Activated T-cell treated with anti-CD3 and anti-CD28 coated beads, Interleukin-2, amount 50 U/mL, for 72 hours (primary cell): ENCODE measurements at places on chromosomes 7 and 10. TPM values are rescaled to one million over a fixed set of nuclear protein-coding genes. Genes with fewer than 3 reads are reported as not detected.

Gene FOXI2
- not detected for total RNA-seq

Gene ANLN
- 46.1 TPM for total RNA-seq

Gene MOGAT3
- not detected for total RNA-seq

Gene CABCOCO1
- not detected for total RNA-seq

Gene CPEB3
- 1.7 TPM for total RNA-seq

Gene KCNH2
- total RNA-seq = 0.77 TPM

Gene TDRD1
- 0.07 TPM for total RNA-seq

DNA sequence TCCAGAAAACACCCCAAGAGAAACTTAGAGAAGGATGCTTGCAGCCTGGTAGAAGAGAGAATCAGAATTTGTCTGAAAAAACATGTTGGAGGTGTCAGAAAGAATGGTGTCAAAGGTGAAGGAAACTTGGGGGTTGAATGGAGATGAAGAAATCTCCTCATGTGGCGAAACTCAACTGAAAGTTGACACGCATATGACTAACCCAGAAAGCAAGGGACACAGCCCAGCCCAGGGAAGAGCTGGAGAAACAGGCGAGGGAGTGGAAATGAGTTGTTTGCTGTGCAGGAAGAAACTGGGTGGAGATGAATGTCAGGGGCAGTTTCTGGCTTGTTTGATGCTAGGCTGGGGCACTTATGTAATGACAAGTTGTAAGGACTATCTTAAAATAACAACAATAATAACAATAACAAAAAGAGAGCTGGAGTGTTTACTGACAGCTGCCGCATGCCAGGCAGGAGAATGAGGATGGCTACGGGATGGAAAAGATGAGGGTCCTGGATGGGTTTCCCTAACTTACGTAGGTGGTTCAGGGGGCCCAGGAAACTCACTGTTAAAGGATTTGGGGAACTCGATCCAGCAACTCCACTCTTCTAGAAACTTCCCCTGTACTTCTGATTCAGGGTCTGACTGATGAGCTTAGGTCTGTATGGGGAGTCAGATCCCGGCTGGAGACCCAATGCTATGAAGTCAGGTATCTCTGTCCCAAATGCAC, 57.4 kb downstream of the MAP3K8 start:
- no peak for DNase-seq

DNA sequence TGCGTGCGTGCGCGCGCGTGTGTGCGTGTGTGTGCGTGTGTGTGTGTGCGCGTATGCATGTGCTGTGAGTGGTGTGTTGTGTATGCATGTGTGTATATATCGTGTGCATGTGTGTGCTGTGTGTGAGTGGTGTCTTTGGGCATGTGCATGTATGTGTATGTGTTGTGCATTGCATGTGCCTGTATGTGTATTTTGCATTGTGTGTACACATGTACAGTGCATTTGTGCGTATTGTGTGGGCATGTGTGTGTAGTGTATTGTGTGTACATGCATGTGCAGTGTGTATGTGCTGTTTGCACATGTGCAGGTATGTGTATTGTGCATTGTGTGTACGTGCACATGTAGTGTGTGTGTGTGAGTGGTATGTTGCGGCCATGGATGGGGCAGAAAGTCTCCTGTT, 6.0 kb upstream of the DPYSL4 start:
- DNase-seq = no peak

- no peak for DNase-seq
Measured at GRCh38 chr7:30270921-30271320, 13.5 kb upstream of the ZNRF2 start.

GRCh38 chr7:128265906-128266300, 24.8 kb downstream of the LEP start:
- DNase-seq = no peak

DNA sequence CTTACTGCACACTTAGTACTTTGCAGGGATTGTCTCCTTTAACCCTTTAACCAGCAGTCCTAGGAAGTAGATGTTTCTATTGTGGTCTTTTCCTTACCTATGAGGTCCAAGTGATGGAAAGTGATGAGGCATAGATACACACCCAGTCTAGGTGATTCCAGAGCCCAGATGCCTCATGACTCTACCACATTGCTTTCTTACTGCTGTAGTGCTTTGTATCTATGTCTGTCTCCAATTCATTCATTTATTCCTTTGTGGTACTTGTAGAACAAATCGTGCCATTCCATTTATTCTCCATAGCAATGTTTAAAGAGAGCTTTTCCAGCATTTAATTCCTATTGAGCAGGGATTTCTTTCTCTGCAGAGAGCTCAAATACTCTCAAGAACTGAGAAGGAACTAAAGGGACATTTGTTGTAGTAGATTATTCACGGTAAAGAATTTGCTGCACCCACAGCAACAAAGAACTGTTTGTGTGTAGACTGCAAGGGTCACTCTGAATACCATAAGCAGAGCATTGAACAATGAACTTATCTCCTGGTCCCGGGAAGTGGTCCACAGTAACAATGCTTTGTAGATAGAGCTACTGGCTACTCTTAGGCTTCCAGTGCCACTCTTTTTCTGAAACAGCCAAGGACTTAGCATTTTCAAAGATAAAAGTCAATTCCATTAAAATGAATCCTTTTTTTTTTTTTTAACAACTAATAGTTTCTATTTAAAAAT, 337.0 kb downstream of the PTEN start:
- DNase-seq = no peak

- DNase-seq = no peak
Measured at GRCh38 chr7:44268671-44269070, 56.7 kb downstream of the CAMK2B start.

GRCh38 chr7:123533553-123533917, 860 bp downstream of the IQUB start:
- DNase-seq = no peak

- DNase-seq = no peak
Measured at GRCh38 chr7:139587535-139587934, 64.0 kb downstream of the CLEC2L start.

DNA sequence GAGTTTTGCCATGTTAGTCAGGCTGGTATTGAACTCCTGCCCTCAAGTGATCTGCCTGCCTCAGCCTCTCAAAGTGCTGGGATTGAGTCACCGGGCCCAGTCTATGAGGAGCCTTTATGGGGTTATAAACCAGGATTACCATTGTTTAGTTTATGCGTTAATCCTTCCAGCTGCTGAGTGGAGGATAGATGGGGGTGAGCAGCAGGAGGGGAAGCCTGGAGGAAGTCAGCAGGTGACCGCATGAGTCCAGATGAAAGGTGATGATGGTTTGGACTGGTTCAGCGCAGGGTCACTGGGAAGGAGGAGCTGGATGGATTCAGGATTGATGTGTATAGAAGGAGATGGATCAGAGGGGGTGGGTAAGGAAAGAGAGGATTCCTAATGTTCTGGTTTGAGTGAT, 197.1 kb downstream of the ADAM12 start:
- no peak for DNase-seq

DNA sequence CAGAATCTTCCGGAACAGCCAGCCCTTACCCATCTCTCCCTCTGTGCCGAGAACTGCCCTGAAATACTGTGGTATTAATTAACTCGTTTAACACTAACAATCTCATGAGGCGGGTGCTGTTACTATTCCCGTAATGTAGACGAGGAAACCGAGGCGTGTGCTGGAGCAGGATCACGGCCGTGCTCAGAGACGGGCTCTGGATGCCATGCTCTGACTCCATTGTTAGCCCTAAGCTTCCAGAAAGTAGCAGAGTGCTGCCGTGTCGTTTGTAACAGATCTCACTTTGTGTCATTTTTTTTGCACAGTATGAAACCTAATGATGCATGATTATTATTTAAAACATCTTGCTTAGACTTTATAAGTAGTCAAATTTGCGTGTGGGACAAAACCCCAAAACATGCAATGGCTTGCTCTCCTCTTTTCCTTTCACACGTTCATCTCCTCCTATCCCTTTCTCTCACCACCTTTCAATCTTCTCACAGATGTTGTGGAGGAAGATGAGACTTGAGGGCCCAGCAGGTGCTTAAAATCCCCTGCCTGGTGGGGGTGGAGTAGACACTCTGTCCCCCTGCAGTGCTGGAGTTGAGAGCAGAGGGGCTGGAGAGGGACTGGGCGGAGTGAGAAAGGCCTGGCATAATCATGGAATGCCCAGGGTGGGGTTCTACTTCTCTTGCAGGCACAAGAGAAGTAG, 482 bp upstream of the ACTR3C start:
- no peak for DNase-seq

GRCh38 chr7:25119102-25119501, 6.0 kb downstream of the CYCS start:
- DNase-seq = no peak

DNA sequence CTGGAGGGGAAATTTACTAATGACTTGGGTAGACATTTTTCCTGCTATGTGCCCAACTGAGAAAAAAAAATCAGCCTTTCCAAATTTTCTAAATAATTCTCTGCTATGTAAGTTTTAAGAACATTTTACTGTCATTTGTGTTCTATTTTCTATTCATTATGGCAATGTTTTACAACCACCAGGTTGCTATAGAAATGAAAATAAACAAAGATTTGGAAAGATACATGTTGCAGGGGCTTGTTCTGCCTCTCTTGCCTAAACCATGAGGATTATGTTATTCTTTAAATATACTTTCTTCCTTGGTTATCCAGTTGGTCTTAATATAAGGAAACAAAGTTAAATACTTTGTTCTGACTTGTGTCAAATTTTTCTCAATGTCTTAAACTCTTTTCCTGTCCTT, 257.2 kb downstream of the TWIST1 start:
- DNase-seq = no peak
